Uterus (tissue), 4 donors: ENCODE measurements at places on chromosomes 5 and 9. TPM values are rescaled to one million over a fixed set of nuclear protein-coding genes. Genes with fewer than 3 reads are reported as not detected.

- no peak overlapping the region for H3K4me3 ChIP-seq
- no peaks in the 10 kb centered on the region for H3K27me3 ChIP-seq
- H3K4me1 ChIP-seq = no peaks in the 10 kb centered on the region
- no peak overlapping the region for H3K27ac ChIP-seq
- no peak for DNase-seq
Observed at GRCh38 chr9:111013250-111013649, 25.0 kb downstream of the LPAR1 start.

SHC3 gene
- 0.51 TPM for total RNA-seq

GRCh38 chr5:166758151-166758550, 1533.3 kb upstream of the WWC1 start:
- H3K4me3 ChIP-seq = no peak overlapping the region
- DNase-seq = no peak
- no peaks in the 10 kb centered on the region for H3K4me1 ChIP-seq
- no peaks in the 10 kb centered on the region for H3K36me3 ChIP-seq

CNTNAP3 gene
- total RNA-seq = 9.0 TPM

SLC12A2 gene
- 22.3 TPM for total RNA-seq

SLC27A6 gene
- total RNA-seq = 2.1 TPM
